ENCODE measurements at places on chromosomes 3 and 15.

- no peak for DNase-seq
Measured at GRCh38 chr15:43329217-43329959, 985 bp downstream of the LCMT2 start.

DNA sequence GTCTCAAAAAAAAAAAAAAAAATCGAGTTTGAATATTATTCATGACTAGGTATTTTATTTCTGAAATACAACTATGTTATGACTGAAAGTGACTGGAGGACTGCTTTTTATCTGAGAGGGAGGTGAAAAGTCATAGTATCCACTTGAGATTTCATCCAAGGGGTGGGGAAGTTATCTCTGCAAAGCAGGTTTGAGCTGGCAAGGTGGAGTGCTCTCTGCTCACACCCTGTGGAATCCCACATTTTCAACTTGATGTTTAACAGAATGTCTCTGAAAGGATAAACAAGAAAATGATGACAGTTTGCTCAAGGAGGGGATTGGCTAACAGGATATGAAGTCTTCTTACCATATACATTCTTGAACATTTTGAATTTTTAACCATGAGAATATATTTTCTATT, 27.3 kb upstream of the SEC62 start:
- DNase-seq = no peak

- no peak for DNase-seq
Measured at GRCh38 chr15:37446921-37447320, 346.6 kb upstream of the MEIS2 start.

- no peak for DNase-seq
Measured at GRCh38 chr3:177527182-177527581, 329.9 kb upstream of the TBL1XR1 start.

GRCh38 chr3:152477422-152477821, 208.7 kb downstream of the MBNL1 start:
- no peak for DNase-seq

DNA sequence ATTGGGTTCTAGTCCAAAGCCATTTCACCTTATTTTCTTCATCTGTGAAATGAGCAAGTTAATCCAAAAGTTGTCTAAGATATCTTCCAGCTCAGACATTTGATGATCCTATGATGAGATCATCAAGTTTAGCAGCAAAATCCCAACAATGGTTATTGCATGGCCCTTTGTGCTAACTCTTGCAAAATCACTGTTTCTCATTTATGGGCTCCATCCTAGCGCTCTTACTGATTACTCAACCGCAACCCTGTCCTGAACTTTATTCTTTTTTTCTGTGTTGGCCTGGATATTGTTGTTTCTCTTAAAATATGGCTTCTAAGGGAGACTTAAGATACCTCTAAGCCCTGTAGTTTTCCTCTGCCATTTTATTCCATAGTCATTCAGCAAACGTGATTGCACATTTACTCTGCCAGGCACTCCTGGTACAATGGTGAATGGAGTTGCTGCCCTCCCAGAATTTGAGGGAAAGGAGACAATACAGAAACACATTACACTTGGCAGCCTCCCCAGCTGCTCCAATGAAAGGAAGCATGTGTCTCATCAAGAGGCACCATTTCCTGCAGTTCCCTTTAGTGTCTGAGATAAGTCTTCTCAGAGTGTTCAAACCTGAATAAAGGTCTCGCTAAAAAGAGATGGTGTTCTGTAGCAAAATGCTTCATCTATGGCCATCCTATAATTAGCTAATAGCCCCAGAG, 4.4 kb downstream of the GXYLT2 start:
- no peak for DNase-seq
